Left lobe of liver (tissue), 2 donors: ENCODE measurements at places on chromosomes 3 and 15.

DNA sequence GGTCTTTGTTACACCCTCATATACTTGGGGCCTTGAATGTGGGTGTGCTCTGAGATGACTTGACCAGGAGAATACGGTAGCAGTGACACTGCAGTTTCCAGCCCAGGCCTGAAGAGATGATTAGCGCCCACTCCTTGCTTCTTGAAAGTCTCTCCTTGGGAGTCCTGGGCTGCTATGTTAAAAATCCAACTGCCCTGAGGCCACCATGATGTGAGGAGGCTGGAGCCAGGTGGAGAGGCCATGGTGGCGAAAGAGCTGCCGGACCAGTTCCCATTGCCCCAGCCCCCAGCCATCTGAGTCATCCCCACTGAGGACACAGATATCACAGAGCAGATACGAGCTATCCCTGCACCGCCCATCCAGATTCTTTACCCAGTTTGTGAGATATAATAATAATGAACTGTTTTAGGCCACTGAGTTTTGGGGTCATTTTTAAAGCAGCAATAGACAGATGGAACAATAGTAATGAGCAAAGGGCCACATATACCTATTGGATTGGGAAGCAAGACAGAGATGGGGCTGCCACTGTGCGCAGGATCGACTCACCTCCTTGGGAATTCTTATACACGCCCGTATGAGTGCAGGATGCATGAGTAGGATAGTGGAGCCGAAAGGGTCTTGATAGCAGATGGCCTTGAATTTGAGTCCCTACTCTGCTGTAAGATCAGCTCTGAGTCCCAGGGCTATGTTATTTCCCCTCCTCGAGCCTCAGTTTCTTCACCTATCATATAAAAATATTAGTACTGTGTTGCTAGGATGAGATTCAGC, 12.1 kb upstream of the GATA2 start:
- no peak for DNase-seq

GRCh38 chr3:128548426-128549282, 55.7 kb upstream of the GATA2 start:
- no peak for DNase-seq

DNA sequence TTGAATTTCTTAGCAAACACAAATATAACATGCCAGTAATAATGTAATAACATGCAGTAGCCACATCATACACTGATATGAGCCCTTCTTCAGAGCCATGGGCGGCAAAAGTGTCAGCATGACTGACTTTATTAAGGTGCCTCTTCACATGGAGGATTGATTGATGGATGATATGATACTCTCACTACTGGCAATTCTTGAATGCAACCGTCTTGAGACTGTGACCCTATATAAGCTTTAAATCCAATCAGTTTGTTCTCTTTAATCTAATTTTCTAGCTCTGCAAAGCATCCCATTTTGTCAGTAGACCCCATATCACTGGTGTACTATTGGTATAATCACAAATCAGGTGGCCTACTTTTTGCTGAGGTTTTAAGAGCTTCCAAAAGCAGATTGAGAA, 463.7 kb upstream of the ROBO2 start:
- no peak for DNase-seq

GRCh38 chr3:36852071-36852470, 87.7 kb upstream of the DCLK3 start:
- DNase-seq = no peak
